ENCODE measurements at places on chromosomes 5 and 9.

DNA sequence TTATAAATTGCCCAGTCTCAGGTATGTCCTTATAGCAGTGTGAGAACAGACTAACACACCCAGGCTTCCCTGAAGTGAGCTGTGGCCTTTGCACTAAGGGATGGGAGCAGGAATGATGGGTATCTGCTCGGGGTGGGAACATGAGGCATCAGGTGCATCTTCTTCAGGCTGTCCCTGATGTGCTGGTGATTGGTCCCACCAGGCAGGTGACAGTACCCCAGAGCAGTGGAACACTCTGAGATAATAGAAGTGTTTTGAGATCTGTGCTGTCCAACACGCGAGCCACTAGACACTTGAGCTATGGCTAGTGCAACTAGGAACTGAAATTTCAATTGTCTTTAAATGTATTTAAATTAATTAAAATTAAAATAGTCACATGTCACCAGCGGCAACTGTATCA is 12.8 kb upstream of the MED10 start:
- no peak for DNase-seq

DNA sequence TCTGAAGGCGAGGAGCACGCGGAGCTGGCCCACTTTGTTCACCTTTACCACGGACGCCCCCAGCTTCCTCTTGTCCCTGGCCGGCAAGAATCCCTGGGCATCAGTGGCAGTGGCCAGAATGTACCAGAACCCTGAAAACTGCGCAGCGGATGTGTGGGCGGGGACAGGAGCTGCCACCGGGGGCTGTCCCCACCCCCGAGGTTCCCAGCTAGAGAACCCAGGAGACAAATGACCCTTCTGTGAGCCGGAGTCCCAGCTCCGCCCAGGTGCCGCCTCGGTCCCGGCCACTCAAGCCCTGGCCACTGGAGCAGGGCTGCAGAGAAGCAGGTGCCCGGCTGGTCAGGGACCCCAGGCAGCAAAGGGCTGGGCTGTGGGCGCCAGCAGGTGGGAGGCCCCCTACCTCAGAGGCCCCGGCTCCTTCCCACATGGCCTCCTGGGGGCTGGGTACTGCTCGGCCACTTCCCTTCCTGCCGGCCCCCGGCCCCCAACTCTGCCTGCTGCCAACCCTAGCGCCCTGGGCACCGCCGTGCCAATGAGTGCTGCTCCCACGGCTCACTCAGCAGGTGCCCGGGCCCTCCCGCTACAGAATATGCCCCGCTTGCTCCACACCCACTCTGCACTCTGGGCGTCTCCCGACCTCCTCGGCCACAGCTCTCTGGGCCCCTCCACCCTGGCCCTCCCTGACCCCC is 713 bp downstream of the LCN10 start:
- no peak for DNase-seq

DNA sequence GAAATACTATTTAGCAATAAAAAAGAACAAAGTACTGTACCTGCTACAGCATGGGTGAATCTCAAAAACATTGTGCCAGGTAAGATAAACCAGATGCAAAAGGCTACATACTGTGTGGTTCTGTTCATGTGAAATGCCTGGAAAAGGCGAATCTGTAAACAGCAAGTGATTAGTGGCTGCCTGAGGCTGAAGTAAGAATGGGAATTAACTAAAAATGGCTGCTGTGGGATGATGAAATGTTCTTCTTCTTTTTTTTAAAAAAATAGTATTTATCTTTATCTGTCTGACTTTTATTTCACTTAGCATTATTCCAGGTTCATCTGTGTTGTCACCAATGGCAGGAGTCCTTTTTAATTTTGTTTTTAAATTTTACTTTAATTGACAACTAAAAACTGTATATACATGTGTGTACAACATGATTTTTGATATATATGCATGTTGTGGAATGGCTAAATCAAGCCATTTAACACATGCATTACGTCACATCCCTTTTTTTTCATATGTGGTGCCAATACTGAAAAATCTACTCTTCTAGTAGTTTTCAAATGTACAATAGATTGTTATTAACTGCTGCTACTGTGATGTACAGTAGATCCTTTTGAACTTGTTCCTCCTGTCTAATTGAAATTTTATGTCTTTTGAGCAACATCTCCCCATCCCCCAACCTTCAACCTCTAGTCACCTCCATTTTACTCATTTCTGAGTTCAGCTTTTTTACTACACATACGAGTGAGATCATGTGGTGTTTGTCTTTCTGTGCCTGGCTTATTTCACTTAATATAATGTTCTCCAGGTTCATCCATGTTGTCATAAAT is 62.9 kb upstream of the TNFAIP8 start:
- no peak for DNase-seq

DNA sequence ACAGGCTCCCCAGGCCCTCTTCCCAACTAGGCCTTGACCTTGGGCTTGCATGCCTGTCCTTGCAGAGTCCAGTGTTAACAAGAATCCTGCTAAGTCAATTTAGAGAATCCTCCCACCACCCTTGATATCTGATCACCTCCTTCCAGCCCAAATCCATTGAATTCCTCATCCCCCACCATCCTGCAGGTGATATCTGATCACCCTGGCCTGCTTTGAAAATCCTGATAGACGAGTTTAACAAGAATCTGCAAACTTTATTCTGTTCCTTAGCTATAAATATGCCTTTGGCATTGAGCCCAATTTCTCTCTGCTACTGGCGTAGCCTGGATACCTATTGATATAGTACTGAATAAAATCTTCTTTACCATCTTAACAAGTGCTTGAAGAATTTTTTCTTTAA is 125.5 kb downstream of the DIRAS2 start:
- no peak for DNase-seq

GRCh38 chr5:61796773-61797172 is 464.7 kb downstream of the ZSWIM6 start:
- no peak for DNase-seq

DNA sequence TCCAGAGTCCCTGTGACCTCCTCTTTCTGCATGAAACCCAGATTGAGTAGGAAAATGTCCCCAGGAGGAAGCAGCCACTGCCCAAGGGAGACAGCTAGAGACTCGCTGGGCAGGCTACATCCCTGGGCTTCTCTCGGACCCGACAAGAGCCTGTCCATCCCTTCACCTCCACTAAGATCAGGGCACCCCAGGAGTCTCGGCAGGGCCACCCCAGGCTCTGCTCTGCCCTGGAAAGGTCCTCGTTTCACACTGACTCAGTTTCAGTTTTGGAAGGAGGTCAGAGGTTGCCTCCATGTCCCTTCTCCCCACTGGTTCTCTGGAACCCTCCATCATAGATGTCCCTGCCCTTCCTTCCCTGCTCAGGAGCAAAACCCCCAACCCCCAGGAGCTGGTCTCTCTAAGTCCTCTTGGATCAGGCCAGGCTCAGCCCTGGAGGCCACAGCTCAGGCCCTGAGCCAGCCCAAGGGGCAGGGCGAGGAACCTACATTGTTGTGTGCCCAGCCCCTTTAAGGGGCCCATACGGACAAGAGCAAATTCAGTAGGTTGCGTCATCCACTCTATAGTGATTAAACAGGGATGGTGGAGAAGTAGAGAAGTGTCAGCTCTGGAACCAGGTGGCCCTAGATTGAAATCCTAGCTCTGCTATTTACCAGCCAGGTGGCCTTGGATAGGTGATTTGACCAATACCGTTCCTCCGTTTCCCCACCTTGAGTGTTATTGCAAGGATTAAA is 37.4 kb downstream of the C9orf50 start:
- no peak for DNase-seq

- no peak for DNase-seq
These were observed 277.6 kb downstream of the SMARCA2 start for GRCh38 chr9:2292733-2293132.

DNA sequence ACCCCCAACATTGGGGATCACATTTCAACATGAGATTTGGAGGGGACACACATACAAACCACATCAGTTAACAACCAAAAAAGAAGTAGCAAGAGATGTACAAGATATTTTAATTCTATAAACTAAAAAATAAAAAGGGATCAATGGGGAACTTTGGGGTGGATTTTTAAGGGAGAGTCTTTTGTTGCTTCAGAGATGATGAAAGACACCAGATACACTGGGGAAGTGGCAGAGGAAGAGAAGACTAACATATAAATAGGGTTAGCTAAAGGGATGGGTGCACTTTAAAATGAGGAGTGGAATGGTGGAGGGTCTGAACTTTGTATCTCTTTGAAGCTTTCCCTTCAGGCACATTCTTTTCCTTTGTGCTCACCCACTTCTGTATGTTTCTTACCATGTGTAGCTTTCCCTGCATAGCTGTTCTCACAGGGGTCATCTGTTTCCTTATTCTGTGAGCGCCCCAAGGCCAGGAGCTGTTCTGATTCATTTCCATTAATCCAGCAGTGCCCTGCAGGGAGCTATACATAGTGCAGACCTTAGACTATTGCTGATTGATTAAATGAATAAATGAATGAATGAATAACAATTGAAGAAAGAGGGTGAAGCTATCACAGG is 531.6 kb upstream of the KLF4 start:
- DNase-seq = no peak

- DNase-seq = peak; percentile 38
These were observed 1.4 kb downstream of the GLIS3 start for GRCh38 chr9:4298255-4299004.

DNA sequence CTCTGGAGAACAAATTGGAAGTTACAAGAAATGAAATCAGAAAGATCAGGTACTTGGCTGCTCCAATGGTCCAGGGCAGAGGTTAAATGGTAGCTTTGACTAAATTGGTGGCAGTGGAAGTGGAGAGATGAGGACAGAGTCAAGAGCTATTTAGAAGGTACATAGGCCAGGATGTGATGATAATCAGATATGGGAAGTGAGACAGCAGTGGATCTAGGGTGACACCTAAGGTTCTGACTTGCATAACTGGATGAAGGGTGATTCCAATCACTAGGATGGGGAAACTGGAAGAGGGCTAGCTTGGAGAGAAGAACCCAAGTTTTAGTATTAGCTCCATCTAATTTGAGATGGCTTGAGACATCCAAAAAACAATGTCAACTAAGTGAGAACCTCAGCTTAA is 24.0 kb upstream of the NDUFB6 start:
- no peak for DNase-seq

DNA sequence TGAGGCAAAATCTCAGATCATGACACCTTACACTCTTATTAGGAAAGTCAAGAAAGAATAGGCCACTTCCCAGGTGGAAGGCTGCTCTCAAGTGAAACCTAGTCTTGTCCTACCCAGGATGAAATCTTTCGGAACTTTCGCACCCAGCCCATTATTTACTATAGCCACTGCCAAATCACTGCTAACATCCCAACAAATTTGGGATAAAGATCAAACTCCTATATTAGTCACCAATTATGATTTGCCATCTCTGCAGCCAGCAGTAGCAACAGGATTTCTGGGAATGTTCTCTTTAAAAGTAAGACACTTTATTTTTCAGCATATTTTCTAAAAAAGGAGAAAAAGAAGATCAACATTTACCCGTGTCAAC is 224.6 kb downstream of the GAS1 start:
- no peak for DNase-seq

DNA sequence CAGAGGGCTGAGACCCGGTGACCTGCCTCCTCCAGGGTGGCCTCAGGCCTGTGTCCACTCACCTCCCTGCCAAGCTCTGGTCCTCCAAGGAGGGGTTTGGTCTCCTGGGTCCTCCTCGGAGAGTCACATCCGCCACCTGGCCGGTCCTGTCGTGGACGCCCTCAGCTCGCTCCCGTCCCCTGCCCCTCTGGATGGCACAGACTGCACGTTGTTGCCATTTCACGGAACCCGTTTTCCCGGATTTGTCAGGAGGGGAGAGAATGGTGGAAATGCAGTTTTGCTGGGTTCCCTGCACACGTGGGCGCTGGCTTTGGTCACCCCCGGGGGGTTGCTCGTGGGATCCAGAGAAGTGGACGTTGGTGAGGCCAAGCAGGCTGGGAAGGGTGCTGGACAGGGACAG is 62.7 kb downstream of the RXRA start:
- no peak for DNase-seq

- DNase-seq = no peak
These were observed 228.2 kb upstream of the PAPPA start for GRCh38 chr9:115925424-115925823.

DNA sequence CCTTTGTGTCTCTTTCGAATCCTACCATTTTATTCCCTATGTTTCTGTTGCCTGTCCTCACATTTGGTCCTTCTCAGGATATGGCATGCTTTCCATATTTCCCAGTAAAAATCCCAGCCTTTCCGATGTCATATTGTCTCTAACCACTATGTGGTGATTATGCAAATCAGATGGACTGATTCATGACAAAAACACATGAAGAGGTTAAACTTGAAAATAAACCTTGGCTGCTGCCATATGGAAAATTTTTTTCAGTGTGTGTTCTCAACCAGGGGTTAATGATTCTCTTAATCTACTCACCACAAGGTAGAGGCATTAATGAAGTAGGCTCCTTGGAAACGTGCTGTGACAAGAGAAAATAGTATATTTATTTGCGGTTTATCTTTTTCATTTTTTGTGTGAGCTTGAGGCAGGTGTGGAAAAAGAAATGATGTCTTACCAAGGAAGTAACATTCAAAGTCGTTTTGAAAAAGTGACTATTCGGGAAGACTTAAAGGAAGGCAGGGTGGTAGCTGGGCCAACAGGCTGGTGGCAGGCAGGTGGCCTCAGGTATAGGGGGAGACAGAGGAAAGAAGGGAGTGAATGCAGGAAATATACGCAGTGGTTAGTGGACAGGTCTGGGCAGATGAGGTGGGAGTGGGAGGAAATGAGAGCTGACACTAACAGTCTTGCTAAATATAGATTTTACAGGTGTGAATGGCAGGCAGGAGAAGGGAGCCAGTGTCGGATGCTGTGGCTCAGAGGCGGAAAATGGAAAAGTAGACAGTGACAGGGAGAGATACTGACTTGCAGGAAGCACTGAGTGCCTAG is 46.2 kb downstream of the DMRT2 start:
- peak; percentile 50 for DNase-seq

GRCh38 chr9:75111019-75111622 is 22.8 kb downstream of the OSTF1 start:
- no peak for DNase-seq

DNA sequence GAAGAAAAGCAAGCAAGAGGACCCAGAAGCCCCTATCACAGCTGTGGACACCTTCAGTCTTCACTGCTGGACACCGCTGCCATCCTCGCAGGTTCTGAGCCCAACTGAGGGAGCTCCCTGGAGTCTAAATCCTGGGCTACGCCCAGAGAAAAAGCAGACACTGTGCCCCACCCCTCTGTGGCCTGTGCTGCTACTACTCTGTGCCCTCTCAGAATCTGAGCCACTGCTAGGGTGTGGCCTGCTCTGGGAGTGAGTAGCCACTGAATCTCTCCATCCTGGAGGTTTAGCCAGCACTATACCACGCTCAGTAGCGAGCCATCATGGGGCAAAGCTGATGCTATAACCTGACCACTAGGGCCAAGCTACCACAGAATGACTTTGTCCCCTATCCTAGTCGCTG is 338.2 kb downstream of the NPR3 start:
- no peak for DNase-seq

DNA sequence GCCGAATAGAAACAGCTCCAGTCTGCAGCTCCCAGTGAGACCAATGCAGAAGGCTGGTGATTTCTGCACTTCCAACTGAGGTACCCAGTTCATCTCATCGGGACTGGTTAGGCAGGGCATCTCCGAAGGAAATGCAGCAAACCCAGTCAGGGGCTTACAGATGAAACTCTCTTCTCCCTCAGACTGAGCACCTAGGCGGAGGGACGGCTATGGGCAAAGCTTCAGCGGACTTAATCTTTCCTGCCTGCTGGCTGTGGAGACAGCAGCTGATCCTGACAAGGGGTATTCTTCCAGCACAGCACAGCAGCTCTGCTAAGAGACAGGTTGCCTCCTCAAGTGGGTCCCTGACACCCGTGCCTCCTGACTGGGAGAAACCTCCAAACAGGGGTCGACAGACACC is 330.9 kb downstream of the DNAH5 start:
- peak; percentile 61 for DNase-seq

GRCh38 chr5:93622240-93622885 is 39.3 kb downstream of the NR2F1 start:
- DNase-seq = peak; percentile 23
